Stimulated activated CD8-positive, alpha-beta memory T cell treated with anti-CD3 and anti-CD28 coated beads, Interleukin-4, amount 100 ng/mL, for 1 hour (primary cell): ENCODE measurements at places on chromosomes 16 and 17.

DNA sequence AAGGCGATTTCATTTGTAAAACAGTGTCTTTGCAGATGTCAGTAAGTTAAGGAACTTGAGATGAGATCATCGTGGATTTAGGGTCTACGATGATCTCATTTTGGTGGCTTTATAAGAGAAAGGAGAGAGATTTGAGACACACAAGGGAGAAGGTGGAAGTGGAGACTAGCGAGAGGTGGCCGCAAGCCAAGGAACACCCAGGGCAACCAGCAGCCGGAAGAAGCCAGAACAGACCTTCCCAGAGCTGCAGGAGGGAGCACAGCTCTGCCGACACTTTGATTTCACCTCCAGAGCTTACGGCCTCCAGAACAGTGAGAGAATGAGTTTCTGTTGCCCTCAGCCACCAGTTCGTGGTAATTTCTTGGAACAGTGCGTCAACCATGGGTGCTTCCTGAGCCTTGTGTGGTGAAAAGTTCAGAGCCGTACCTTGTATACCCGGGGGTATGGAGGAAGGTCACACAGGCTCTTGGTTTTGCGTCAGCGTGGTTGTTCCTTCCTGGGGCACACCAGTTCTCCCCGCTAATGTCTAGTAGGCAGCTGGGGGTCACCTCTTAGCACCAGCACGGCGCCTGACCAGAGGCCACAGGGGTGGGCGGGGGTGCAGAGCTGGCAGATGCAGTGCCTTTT is 12.9 kb upstream of the SEC14L1 start:
- peak; percentile 26 for DNase-seq

GRCh38 chr17:32689348-32689747 is 187.6 kb downstream of the MYO1D start:
- no peak for DNase-seq

GRCh38 chr16:53605356-53605755 is 98.3 kb downstream of the RPGRIP1L start:
- DNase-seq: no peak

GRCh38 chr17:4090898-4091297 is 51.9 kb downstream of the ZZEF1 start:
- DNase-seq: no peak

DNA sequence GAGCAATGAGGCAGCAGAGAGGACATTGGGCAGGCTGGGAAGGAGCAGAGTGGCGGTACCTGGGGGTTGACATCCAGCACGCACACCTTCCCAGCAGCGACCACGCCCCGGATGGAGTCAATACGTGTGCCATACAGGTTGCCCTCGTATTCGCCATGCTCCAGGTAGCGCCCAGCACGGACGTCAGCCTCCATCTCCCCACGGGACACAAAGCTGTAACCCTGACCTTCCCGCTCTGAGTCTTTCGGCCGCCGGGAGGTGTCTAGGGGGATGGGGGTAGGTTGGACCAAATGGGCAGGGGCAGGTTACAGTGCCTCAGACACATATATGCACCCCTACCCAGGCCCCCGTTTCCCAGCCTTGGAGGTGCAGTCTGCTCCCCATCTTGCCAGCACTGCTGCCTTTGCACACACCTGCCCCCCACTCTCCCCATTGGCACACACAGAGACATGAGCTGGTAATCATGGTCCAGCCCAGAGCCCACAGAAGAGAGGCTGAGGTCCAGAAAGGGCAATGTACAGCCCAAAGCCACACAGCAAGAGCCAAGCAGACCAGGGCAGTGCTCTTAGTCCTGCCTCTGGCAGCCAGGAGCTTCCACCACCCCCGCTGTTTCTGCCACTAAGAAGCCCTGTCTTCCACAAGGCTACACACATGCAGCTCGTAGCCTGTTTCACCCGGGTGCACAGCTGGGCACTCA is 27.5 kb downstream of the MPP2 start:
- DNase-seq: no peak
